Jurkat, Clone E6-1 (cell line): ENCODE measurements at places on chromosomes 2 and 18.

- DNase-seq = peak; percentile 38
Observed at GRCh38 chr2:150873396-150873772, 385.9 kb upstream of the RND3 start.

DNA sequence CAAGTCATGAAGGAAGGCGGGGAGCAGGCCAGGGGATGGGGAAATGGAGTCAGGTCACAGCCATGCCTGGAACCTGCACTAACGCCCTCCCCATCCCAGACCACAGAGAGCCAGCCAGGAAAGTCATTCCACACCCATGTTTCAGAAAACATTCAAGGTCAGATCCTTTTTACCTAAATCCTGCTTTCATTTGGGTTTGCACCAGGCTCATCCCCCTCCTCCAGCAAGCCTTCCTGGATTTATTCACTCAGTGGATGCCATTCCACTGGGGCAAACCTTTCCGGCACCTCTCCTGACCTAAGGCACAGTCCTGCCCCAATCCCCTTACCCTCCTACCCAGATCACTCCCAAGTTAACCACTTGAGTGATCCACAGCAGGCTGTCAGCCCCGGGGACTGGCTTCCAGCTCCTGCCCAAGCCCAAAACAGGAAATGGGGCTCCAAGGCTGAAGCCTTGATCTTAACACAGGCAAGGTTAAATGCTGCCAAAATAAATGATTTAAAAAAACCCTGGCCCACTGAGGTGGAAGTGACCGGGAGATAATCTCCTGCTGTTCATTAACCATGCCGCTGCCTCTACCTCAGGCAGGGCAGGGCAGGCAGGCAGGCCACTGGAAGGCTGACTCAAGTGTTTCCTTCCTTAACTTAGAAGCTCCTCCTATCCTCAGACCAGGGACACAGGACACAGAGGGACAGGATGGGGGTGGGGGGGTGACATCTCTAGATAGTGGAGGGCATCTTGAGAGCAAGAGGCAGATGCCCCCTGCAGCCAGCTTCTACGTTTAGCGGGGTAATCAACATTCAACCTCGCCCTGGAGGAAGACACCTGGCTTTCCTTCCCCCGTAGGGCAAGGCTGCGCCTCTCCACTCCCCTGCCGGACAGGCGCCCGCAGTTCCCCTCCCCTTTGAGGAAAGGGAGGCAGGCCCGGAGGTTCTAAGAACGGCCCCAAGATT lies 1.4 kb downstream of the RAB11FIP5 start:
- DNase-seq = no peak

GRCh38 chr2:39164089-39164488 lies 43.2 kb upstream of the SOS1 start:
- DNase-seq = no peak

- DNase-seq = no peak
Observed at GRCh38 chr2:149009576-149010461, 28.7 kb upstream of the LYPD6B start.

GRCh38 chr2:4882421-4882820 lies 809.8 kb upstream of the SOX11 start:
- no peak for DNase-seq

- no peak for DNase-seq
Observed at GRCh38 chr2:2932692-2933305, 444.8 kb downstream of the EIPR1 start.

DNA sequence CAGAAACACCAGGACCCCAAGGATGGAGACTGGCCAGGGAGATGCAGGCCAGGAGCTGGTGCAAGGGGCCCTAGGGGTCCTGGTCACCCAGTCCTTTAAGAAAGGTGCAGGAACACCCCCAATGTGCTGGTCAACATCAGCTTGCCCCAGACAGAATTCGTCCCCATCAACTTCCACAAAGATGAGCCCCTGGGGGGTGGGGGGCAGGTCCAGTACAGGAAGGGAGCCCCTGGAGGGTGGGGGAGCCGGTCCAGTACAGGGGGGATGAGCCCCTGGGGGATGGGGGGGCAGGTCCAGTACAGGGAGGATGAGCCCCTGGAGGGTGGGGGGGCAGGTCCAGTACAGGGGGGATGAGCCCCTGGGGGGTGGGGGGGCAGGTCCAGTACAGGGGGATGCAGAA lies 160.7 kb upstream of the SALL3 start:
- DNase-seq = no peak

GRCh38 chr2:177916342-177916741 lies 156.2 kb downstream of the PDE11A start:
- no peak for DNase-seq

- DNase-seq = peak; percentile 20
Observed at GRCh38 chr2:101197215-101197745, 46.1 kb upstream of the TBC1D8 start.

DNA sequence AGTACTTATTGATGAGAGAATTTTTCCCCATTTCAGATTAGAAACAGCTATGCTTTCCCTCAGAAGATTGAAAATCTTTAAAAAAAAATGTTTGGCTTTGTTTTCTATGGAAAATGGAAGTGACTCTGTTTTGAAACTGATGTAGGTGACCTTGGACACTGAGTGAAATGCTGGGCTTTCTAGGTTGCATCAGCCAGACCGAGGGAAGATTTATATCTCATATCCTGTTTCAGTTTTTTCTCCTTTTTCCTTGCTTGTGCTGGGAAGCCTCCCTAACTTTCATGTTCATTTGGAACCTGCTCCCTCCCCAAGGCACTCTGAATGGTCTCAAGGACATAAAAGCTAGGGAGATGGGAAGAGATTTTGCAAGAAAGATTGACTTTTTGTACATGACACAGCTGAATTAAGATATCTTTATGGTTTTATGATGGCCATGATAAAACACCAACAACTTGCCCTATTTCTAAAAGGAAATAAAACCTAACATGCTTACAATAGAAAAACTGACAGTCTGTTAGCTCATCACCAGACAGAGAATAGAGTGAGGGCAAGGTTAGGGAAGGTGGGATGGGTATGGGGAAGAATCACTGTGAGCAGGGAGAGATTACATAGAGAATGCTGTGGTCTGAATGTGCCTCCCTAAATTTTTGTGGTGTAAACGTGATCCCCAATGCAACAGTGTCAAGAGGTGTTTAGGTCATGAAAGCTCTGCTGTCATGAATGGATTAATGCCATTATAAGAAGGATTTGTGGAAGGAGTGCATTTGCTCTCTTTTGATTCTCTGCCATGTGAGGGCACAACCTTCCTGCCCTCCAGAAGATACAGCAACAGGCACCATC lies 249.7 kb downstream of the TPGS2 start:
- DNase-seq = no peak

DNA sequence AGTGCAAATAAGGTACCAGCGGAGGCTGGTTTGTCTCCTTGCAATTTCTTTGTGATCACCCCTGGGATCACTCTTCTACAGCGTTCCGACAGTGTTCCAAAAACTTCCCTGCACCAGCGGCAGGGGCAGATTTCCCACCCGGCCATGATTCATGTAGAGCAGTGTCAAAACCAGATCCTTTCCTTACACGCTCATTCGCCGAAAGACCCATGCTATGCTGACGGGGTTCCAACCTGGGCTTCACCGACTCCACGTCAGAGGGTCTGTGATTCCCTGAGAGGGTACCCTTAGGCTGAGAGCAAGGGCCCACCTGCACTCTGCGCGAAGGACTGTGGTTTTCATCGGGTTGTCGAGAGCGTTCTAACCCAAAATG lies 423 bp upstream of the TTC27 start:
- no peak for DNase-seq

- no peak for DNase-seq
Observed at GRCh38 chr2:72483346-72483745, 335.7 kb upstream of the CYP26B1 start.

- no peak for DNase-seq
Observed at GRCh38 chr2:110770959-110771431, 38.6 kb downstream of the ACOXL start.

DNA sequence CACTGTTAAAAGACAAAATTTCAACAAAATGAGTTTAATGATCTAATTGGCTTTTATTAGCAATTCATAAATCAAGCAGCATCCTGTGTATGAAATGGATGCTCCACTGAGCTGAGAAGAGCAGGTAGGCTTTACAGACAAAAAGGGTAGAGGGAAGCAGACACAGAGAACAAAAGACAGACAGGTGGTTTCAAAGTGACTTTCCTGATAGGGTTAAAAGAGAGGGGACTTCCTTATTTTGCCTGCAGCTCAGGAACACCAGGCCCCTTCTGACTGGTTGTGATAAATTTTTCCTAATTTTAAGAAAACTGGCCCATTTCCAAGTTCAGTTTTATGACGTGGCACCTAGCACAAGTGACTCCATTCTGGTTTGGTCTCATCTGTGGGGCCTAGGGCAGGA lies 11.9 kb downstream of the TEX51 start:
- DNase-seq = no peak

- DNase-seq = no peak
Observed at GRCh38 chr2:241288324-241288888, 27.1 kb downstream of the HDLBP start.

DNA sequence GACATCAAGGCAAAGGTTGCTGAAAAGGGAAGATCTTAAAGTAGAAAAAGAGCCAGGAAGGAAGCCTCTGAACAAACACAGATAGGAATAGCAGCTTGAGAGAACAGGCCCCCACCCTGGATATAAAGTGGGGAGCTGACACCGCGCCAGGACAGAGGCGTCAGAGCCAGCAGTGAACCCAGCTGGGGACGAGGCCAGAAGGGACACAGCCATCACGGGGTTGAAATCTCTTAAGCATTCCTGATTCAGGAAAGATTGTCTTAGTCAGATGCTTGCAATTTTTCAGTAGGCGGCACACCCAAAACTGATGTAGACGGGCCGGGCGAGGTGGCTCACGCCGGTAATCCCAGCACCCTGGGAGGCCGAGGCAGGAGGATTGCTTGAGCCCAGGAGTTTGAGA lies 93.8 kb upstream of the PHLPP1 start:
- DNase-seq = no peak

- DNase-seq = no peak
Observed at GRCh38 chr2:12262681-12263436, 453.9 kb upstream of the TRIB2 start.

DNA sequence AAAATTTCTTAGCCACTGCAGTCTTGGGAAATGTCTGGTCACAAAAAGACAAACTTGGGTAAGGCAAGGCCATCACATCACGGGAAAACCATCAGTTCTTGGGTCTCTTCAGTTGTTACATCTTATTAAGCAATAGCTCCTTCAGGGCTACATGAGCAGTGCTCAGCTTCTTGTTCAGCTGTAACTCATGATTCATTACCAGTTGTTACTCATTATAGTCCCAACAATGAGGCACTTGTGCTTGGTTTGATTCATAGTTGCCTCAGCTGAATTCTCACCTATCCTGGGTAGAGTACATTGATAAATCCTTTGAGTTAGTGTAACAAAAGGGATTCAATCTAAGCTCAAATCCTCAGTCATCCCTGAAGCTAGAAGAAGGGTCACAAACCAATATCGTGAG lies 102.4 kb upstream of the DCC start:
- no peak for DNase-seq

GRCh38 chr2:173079973-173080860 lies 4.6 kb downstream of the MAP3K20 start:
- DNase-seq = no peak

DNA sequence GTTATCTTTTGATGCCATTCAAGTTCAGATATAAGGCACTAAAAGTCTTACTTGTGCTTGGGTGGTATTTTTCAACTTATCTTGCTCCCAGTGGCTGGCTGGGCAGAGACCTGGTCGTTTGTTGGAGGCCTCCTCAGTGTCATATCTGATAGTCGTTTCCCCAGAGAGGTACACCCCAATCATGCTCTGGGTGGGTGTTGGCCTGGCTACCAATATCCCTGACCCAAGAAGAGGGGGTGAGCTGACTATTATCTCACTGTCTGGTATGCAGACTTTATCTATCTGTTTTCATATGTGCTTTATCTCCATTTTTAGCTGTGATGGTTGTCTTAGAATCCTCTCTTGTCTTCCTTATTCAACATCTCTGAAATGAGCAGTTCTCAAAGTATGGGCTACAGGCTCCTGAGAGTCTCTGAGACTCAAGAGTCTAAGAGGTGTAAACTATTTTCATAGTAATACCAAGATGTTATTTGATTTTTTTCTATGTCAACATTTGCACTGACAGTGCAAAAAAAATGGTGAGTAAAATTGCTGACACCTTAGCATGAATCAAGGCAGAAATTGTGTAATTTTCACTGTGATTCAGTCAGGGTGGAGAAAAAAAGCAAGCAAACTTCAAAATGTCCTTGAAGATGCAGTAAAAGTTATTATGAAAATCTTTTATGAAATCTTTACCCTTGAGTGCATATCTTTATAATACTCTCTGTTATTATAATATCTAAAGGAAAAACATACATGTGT lies 12.3 kb upstream of the PLEK start:
- no peak for DNase-seq

- no peak for DNase-seq
Observed at GRCh38 chr18:42072407-42072806, 117.4 kb downstream of the PIK3C3 start.
